ENCODE measurements at places on chromosomes 5 and 9.

GRCh38 chr9:107251756-107252322 lies 31.2 kb upstream of the RAD23B start:
- no peak for DNase-seq

GRCh38 chr9:105535920-105536668 lies 21.8 kb upstream of the FKTN start:
- no peak for DNase-seq

- DNase-seq: no peak
These were observed 92.6 kb downstream of the C9orf152 start for GRCh38 chr9:110115341-110115820.

DNA sequence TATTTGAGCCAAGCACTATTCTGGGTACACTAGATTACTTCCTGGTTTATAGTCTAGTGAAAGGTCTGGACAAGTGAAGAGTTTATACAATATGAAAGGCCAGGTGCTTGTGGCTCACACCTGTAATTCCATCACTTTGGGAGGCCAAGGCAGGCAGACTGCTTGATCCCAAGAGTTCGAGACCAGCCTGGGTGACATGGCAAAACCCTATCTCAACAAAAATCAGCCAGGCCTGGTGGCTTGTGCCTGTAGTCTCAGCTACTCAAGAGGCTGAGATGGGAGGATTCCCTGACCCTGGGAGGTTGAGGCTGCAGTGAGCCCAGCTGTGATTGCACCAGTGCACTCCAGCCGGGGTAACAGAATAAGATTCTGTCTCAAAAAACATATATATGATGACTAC lies 9.5 kb upstream of the TXNDC15 start:
- no peak for DNase-seq

DNA sequence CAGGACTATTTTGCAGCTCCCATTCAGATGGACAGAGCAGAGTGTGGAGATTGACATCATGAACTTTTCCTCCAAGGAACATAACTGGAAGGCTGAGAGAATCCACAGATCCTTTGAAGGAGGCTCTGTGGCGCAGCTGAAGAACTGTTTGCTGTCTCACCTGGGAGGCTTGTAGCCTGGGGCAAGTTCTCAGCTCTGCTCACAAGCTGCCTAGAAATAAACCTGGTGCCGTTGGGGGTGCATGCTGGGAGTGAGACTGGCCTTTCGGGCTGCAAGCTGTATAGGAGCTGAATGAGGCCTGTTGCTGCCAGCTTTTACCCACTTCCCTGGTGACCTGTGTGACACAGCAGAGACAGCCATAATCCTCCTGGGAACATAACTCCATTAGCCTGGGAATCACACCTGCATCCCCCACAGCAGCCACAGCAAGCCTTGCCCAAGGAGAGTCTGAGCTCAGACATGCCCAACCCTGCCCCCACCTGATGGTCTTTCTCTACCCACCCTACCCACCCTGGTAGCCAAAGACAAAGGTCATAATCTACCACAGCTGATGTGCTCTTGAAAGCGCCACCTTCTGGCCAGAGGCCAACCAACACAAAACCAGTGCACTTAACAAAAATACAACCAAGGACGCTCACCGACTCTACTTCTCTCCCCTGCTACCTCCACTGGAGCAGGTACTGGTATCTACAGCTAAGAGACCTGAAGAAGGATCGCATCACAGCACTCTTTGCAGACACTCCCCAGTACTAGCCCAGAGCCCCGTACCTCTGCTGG lies 205.1 kb upstream of the MRPS30 start:
- DNase-seq: no peak

DNA sequence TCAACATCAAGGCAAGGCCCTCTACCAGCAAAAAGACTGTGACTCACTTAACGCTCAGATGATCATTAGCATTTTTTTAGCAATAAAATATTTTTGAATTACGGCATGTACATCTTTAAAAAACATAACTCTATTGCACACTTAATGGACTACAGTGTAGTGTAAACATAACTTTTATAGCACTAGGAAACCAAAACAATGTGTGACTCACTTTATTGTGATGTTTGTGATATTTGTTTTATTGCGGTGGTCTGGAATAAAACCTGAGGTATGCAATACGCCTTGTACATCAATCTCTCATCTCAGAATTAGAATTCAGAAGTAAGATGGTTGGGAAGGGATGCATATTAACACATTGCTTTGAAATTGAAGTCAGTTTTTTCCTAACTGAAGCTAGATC lies 106.9 kb upstream of the PTCH1 start:
- DNase-seq: no peak

DNA sequence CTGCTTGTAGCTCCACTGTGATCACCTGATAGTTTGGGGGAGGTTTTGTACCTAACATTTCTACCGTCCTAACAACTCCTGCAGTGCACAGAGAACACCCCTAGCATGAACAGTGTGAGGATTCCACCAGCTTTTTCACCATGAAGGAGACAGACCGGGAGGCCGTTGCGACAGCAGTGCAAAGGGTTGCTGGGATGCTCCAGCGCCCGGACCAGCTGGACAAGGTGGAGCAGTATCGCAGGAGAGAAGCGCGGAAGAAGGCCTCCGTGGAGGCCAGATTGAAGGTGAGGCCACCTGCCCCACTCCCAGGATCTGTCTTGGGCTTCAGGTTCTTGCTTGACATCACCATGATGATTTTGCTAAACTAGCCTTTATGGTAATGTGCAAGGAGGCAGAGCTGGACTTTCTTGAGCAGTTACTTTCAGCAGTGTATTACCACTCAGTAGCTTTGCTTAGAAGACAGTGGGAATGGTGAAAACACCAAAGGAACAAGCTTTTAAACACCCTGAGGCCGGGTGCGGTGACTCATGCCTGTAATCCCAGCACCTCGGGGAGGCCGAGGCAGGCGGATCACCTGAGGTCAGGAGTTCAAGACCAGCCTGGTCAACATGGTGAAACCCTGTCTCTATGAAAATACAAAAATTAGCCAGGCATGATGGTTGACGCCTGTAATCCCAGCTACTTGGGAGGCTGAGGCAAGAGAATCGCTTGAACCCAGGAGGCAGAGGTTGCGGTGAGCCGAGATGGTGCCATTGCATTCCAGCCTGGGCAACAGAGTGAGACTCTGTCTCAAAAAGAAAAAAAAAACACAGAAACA lies 3.3 kb downstream of the EXOC3 start:
- DNase-seq: no peak

- no peak for DNase-seq
These were observed 3.1 kb downstream of the SMARCA2 start for GRCh38 chr9:2018162-2018643.

- no peak for DNase-seq
These were observed 53.4 kb downstream of the LRRC70 start for GRCh38 chr5:62631909-62632580.
